Naive thymus-derived CD8-positive, alpha-beta T cell (primary cell): ENCODE measurements at places on chromosomes 16 and 17. TPM values are rescaled to one million over a fixed set of nuclear protein-coding genes. Genes with fewer than 3 reads are reported as not detected.
A peak's percentile ranks its signal among the peaks of the same experiment; 100 is the strongest.

GRCh38 chr16:28187595-28188004 lies 24.2 kb downstream of the XPO6 start:
- peaks cover 90% of the 10 kb centered on the region for H3K4me1 ChIP-seq
- H3K4me3 ChIP-seq = peak overlapping the region; percentile 77
- H3K27me3 ChIP-seq = no peaks in the 10 kb centered on the region
- peaks cover 10% of the 10 kb centered on the region for H3K36me3 ChIP-seq

DNA sequence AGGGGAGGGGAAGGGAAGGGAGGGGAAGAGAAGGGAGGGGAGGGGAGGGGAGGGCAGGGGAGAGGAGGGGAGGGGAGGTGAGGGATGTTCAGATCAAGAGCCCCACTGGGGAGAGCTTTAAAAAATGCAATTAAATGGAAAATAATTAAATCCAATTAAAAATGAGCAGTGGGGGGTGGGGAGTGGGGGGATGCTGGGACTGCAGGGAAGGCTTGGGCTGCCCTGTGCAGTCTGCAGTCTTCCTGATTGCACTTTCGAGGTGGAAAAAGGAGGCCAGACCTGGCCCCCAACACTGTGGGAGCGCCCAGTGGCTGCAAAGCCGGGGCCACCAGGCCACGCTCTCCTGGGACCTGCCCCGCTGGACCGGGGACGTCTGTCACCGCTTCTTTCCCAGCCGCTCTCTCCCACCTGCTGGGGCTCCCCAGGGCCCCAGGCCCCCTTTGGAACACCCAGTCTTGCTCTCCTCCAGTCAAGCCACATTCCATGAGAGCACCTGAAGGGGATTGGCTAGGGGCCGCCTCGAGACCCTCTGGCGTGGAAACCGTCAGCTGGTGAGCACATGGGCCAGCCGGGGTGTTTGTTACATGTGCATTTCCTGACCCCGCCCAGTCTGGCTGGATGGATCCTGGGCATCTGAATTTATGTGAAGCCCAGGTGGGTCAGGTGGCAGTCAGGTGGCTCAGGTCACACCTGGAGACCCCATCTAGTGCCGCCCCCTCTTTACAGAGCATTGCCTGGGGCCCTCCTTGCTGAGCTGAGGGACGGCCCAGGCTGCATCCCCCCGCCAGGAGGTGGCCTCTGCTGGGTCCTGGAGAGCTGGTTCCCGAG lies 37.6 kb upstream of the CBFA2T3 start:
- peaks cover 5% of the 10 kb centered on the region for H3K4me1 ChIP-seq
- peaks cover 29% of the 10 kb centered on the region for H3K27me3 ChIP-seq
- H3K36me3 ChIP-seq = no peaks in the 10 kb centered on the region
- no peak overlapping the region for H3K27ac ChIP-seq
- DNase-seq = no peak
- no peak overlapping the region for H3K4me3 ChIP-seq

GRCh38 chr16:81210807-81211206 lies 27.7 kb upstream of the BCO1 start:
- H3K4me3 ChIP-seq = no peak overlapping the region
- H3K4me1 ChIP-seq = no peaks in the 10 kb centered on the region
- no peak overlapping the region for H3K27ac ChIP-seq
- peaks cover 9% of the 10 kb centered on the region for H3K27me3 ChIP-seq
- no peaks in the 10 kb centered on the region for H3K36me3 ChIP-seq

GRCh38 chr16:85270374-85270773 lies 158.1 kb upstream of the CIBAR2 start:
- H3K4me1 ChIP-seq = no peaks in the 10 kb centered on the region
- no peaks in the 10 kb centered on the region for H3K27me3 ChIP-seq
- H3K36me3 ChIP-seq = no peaks in the 10 kb centered on the region
- no peak overlapping the region for H3K4me3 ChIP-seq
- DNase-seq = no peak

Gene KRTAP1-1
- not detected for total RNA-seq

Gene HIGD1B
- total RNA-seq = not detected

Gene DYNLL2
- total RNA-seq = 35.3 TPM

DNA sequence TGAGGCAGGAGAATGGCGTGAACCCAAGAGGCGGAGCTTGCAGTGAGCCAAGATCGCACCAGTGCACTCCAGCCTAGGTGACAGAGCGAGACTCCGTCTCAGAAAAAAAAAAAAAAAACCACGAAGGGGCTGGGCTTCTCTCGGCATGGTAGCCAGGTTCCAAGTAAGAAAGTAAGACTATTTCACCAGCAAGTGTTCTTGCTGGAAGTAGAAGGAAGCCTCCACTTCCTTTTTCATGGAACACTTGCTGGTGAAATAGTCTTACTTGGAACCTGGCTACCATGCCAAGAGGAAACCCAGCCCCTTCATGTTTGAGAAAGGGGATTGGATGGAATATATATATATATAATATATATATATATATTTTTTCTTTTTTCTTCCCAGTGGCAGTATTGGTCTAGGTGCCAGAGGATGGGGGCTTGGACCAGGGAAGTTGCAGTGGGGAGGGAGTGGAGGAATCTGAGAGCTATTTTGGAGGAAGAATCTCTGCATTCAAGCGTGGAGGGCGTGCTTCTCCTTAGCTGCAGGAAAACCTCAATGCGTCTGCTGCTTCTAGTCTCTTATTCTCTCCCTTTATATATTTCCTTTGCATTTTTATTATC lies 7.2 kb upstream of the N4BP1 start:
- no peaks in the 10 kb centered on the region for H3K36me3 ChIP-seq
- no peaks in the 10 kb centered on the region for H3K27me3 ChIP-seq
- H3K4me3 ChIP-seq = no peak overlapping the region
- peaks cover 71% of the 10 kb centered on the region for H3K4me1 ChIP-seq
- DNase-seq = no peak
- H3K27ac ChIP-seq = no peak overlapping the region

DNA sequence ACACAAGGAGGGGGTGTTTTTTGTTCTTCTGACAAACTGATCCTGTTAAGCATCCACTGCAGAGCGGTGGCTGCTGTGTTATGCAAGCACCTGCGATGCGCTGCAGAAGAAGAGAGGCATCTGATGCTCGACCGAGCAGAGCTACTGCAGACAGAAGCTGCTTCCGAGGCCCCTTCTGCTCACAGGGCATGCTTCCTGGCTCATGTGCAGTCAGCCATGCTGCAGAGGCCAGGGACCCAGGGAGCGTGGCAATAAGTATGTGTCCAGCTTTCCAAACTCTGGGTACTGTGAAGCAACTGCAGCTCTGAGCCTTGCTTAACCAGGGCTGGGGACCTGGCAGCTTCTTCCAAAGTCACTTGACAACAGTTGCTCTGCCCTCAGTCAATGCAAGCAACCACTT lies 448.6 kb upstream of the RBFOX1 start:
- no peaks in the 10 kb centered on the region for H3K36me3 ChIP-seq
- H3K4me1 ChIP-seq = no peaks in the 10 kb centered on the region
- no peak overlapping the region for H3K27ac ChIP-seq
- no peaks in the 10 kb centered on the region for H3K27me3 ChIP-seq

GRCh38 chr16:49923411-49923810 lies 67.5 kb upstream of the ZNF423 start:
- DNase-seq = no peak
- H3K27me3 ChIP-seq = no peaks in the 10 kb centered on the region
- H3K36me3 ChIP-seq = no peaks in the 10 kb centered on the region
- no peak overlapping the region for H3K4me3 ChIP-seq

DNA sequence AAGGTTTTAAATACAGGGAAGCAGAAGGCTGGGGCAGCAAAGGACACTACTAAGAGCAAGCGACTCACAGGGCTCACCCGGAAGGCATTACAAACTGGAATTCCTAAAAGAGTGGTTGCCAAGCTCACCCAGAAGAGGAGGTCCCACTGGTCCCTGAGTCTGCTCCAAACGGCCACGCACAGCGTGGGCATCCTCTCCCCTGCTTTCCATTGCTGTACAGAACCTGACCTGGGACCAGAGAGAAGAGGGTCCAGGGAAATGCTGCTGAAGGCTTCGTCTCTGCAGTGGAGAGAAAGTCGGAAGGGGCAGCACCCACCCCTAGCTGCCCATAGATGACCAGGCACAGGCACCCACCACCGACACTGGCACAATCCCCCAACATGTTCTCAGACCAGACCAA lies 67.2 kb downstream of the ADCY9 start:
- no peak overlapping the region for H3K4me3 ChIP-seq
- H3K27me3 ChIP-seq = no peaks in the 10 kb centered on the region
- H3K36me3 ChIP-seq = no peaks in the 10 kb centered on the region
- H3K4me1 ChIP-seq = peaks cover 6% of the 10 kb centered on the region
- no peak overlapping the region for H3K27ac ChIP-seq

- no peak for DNase-seq
- no peak overlapping the region for H3K27ac ChIP-seq
- H3K4me1 ChIP-seq = no peaks in the 10 kb centered on the region
- peaks cover 7% of the 10 kb centered on the region for H3K36me3 ChIP-seq
Measured at GRCh38 chr16:51134269-51134812, 16.7 kb downstream of the SALL1 start.

- peaks cover 80% of the 10 kb centered on the region for H3K27me3 ChIP-seq
- no peak overlapping the region for H3K4me3 ChIP-seq
- DNase-seq = no peak
- no peak overlapping the region for H3K27ac ChIP-seq
- peaks cover 19% of the 10 kb centered on the region for H3K4me1 ChIP-seq
Measured at GRCh38 chr17:19304209-19304608, 58.3 kb downstream of the B9D1 start.

Gene COX11
- total RNA-seq = 67.0 TPM

Gene LGALS9B
- not detected for total RNA-seq

Gene OTOA
- total RNA-seq = 0.14 TPM

Gene FKBP10
- not detected for total RNA-seq

DNA sequence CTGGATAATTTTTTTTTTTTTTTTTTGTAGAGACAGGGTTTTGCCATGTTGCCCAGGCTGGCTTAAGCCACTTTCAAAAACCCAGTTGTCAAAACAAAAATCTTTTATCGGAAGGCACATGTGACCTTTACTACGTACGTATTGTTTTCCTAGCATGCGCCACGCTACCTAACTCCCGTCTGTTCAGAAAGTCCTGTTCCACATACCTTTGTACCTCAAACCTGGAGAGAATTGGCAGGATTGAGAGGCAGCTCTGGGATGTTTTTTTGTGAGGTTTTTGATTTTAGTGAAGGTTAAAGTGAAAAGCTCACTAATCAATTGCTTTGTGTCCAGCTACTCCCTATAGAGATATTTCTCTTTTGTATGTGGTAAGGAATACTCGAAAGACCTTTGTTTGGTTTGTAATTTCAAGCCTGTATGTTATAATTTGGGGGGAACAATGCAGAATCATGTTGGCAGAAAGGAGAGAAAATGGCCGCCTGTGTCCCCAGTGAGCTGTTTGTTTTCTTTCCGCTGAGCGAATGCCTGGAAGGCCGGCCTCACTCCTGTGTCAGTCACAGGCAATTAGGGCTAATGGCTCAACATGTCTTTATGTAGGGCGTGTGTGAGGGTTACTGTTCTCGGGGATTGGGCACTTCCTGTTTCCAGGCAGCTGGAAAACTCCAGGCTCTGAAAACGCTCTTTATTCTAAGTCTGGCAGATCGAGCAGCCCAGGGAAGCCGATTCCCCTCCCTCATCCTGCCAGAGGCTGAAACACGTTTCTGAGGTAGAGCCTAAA lies 60.8 kb upstream of the CLEC18A start:
- no peak for DNase-seq
- no peak overlapping the region for H3K27ac ChIP-seq
- peaks cover 3% of the 10 kb centered on the region for H3K4me1 ChIP-seq
- no peak overlapping the region for H3K4me3 ChIP-seq
- H3K27me3 ChIP-seq = no peaks in the 10 kb centered on the region

Gene FMNL1
- total RNA-seq = 394 TPM

GRCh38 chr16:2039274-2040031 lies 8.2 kb downstream of the NTHL1 start:
- no peaks in the 10 kb centered on the region for H3K4me1 ChIP-seq
- no peaks in the 10 kb centered on the region for H3K27me3 ChIP-seq
- H3K27ac ChIP-seq = no peak overlapping the region
- H3K36me3 ChIP-seq = no peaks in the 10 kb centered on the region
- no peak for DNase-seq

DNA sequence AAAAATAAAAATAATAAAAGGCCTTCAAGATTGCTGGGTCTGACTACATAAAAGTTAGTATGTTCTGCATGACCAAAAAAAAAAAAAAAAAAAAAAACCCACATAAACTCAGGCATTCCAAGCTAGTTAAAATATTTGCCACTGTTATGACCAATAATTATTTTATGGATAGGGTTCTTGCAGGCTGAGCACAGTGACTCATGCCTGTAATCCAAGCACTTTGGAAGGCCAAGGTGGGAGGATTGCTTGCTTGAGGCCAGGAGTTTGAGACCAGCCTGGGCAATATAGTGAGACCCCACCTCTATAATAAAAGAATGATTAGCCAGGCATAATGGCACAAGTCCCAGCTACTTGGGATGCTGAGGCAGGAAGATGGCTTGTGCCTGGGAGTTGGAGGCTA lies 8.1 kb downstream of the SCNN1B start:
- DNase-seq = no peak
- H3K27me3 ChIP-seq = peaks cover 6% of the 10 kb centered on the region
- peaks cover 1% of the 10 kb centered on the region for H3K4me1 ChIP-seq
- no peak overlapping the region for H3K27ac ChIP-seq

- DNase-seq = no peak
- no peak overlapping the region for H3K27ac ChIP-seq
- no peak overlapping the region for H3K4me3 ChIP-seq
- no peaks in the 10 kb centered on the region for H3K4me1 ChIP-seq
Measured at GRCh38 chr16:49353680-49354079, 19.9 kb upstream of the C16orf78 start.

GRCh38 chr17:61436995-61437704 lies 15.1 kb upstream of the TBX4 start:
- no peak overlapping the region for H3K4me3 ChIP-seq
- no peak for DNase-seq
- H3K27me3 ChIP-seq = peaks cover 26% of the 10 kb centered on the region
- H3K27ac ChIP-seq = no peak overlapping the region
- H3K36me3 ChIP-seq = peaks cover 38% of the 10 kb centered on the region
- no peaks in the 10 kb centered on the region for H3K4me1 ChIP-seq

DNA sequence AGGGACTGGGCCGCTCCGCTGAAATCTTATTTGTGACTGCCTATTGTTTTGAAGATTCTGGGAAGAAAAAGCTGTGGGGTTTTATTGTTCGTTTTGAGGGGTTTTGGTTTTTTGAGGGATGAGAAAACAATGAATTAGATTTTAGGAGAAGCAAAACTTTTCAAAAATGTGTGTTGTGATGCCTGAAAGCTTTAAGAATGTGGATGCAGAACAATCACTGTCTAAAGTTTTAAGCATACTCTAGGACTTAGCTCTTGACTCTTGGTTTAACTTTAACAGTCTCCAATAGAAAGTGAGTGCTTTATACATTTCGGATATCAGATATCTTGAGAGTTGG lies 899 bp downstream of the CFAP52 start:
- peak overlapping the region; percentile 97 for H3K4me3 ChIP-seq
- no peaks in the 10 kb centered on the region for H3K27me3 ChIP-seq
- H3K36me3 ChIP-seq = no peaks in the 10 kb centered on the region
